NCI-H2171 treated with DMSO at 0.1 percent for 48 hours (cell line): ENCODE measurements at places on chromosomes 6 and 20.
A peak's percentile ranks its signal among the peaks of the same experiment; 100 is the strongest.

DNA sequence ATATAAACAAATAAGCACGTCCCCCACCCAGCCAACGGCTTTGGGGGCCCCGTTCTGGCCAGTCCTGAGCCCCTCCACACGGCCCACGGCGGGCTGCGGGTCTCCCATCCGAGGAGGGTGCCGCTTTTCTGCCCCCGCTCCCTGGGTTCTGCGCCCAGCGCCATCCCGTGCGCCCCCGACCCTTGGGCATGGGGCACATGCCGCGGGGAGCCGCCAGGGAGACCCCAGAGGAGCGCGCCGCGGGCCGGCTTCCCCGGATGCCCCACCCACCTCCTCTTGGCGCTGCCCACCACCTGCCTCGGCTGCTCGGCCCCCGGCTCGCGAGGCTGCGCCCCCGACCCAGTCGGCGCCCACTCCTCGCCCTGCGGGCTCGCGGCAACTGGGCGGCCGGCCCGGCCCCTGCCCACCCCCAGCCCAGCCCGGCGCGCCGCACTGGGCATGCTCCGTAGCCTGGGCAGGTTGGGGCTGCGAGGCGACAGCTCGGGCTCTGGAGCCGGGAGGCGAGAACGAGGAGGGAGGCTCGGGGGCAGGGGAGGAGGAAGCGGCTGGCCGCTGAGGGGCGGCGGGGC lies 570 bp upstream of the PLCB4 start:
- peak; percentile 75 for DNase-seq

- DNase-seq = no peak
Observed at GRCh38 chr6:139567095-139567494, 192.6 kb upstream of the CITED2 start.

DNA sequence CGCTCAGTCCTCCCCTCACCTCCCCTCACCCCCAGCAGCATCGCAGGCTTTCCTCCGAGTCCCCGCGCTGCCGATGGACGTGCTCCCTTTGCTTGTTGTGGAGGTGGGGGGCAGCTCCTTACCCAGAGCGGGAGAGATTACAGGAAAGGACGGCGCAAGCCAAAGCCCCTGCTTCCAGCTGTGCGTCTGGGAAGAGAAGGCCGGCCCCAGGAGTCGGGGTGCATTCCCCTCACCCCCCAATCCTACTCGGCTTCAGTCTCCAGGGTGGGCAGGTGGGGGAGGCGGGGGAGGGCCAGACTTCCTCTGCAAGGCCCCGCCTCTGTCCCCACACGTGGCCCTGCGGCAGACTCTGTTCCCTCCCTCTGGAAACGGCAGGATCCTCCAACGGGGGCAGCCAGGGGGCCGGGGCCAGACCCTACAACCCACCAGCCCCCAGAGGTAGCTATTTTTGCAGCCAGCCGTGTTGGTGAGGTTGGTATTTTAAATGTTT lies 43.6 kb downstream of the NTSR1 start:
- DNase-seq = no peak

- peak; percentile 94 for DNase-seq
Observed at GRCh38 chr6:37517411-37517812, 17.7 kb upstream of the CCDC167 start.

- DNase-seq = peak; percentile 89
Observed at GRCh38 chr6:20948556-20948955, 414.3 kb downstream of the CDKAL1 start.

GRCh38 chr6:24233813-24234442 lies 107.9 kb downstream of the NRSN1 start:
- DNase-seq = no peak

GRCh38 chr6:42239736-42240375 lies 22.2 kb upstream of the MRPS10 start:
- DNase-seq = no peak

GRCh38 chr6:15263780-15264374 lies 18.0 kb downstream of the JARID2 start:
- no peak for DNase-seq

DNA sequence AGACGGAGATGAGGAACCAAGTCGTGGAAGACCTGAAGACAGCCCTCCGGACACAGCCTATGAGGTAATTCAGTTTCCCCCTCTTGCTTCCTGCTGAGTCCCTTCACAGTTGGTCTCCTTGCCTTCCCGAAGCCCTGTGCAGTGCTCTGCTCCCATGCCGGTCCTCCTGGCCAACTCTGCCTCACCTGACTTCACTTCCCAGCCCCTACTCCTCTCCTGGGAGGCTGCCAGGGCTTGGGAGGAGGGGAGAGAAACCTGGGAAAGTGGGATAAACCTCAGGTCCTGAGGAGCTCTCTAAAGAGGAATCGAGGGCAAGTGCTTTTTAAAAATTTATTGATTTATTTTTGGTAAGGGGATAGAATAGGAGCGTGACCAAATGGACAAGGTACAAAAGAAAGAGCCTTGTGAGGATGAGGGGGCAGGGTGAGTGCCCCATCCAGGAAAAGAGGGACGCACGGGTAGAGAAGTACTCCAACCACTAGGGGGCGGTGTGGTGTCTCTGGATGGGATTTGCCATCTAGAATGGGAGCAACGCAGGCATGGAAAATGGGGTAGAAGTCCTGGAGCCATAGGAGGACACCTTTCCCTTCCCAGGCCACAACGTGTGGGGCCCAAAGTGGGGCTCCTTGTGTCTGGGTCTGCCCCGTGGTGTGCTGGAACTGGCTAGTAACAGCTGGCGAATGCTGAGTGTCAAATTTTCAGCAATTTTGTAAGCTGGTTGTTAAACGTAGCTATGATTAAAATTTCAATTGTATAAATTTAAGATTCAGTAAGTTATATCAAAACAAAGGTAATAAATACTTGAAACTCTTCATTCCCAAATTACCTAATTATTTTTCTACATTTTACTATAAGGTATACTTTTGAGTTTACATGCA lies 69.0 kb downstream of the MOCS1 start:
- DNase-seq = peak; percentile 29

DNA sequence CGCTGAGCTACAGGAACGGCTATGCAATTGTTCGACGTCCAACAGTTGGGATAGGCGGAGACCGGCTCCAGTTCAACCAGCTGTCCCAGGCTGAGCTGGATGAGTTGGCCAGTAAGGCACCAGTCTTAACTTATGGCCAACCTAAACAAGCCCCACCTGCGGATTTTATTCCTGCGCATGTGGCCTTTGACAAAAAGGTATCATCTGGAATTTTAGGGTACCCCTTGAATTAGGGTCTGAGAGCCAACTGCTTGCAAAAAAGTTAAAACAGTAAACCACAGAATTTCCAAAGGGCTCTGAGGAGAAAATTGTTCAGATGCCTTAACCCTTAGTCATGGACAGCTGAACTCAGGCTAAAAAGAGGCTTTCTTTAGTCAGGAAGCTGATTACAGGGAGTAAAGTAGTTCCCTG lies 3.8 kb downstream of the EFHC1 start:
- DNase-seq = no peak

GRCh38 chr20:37345339-37346235 lies at the start of gene SRC:
SRC (plus strand) TSS chr20:37346140; CDS start chr20:37384154, 38,014 bp downstream.
- peak; percentile 64 for DNase-seq

DNA sequence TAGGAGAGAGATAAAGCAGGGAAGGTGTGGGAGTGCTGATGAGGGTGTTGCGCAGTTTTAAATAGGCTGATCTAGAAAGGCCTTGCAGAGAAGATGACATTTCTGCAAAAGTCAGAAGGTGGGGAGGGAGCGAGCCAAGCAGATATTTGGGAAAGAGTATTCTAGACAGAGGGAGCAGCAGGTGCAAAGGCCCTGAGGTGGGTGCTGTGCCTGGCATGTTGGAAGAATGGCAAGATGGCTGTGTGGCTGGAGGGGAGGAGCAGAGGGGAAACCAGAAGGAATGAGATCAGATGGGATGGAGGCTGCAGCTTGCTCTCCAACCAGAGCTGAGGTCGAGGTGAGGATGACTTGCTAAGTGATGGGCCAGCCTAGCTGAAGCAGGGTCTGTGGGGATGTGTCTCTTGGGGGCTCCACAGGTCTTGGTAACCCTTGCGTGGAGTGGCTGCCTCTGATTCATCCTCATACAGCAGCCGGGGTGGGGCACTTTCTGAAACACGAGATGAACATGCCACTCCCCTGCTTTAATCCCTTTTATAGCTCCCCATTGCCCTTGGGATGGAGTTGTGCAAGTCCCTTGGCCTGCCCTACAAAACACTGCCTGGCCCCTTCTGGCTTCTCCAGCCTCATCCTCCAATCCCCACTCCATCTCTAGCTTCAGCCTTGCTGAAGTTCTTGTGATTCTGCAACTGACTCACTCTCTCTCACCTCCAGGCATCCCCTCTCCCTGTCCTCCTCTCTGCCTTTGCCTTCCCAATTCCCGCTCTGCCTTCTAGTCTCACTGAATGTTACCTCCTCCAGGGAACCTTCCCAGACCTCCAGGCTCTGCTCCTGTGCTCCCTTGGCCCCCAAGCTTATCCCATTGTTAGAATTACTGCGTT lies 94.1 kb downstream of the CDH22 start:
- DNase-seq = peak; percentile 56

- DNase-seq = no peak
Observed at GRCh38 chr6:38846844-38847243, 131.7 kb downstream of the DNAH8 start.

DNA sequence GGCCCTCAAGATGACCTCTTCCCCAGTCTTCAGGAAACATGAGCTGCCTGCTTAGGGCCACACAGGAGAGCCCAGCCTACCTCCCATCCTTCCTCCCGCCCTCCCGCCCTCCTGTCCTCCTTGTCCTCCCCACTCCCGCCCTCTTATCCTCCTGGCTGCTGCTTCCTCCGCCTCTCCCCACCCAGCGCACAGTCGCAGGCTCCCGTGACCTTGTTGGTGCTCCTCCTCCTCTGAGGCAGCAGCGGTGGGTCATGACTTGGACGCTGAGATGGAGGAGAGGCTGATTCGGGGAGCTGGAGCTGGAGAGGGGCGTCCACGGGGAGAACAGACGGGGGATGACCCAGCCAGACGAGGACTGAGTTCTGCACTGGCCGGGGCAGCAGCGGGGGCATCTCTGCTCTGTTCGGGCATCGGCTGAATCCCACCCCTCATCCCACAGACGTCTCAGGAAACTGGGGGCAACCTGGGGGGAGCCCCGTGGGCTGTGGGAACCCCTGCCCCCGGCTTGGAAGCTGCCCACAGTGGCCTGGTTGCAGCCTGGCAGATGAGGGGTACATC lies 32.4 kb downstream of the CHRNA4 start:
- DNase-seq = no peak
